NB4 (cell line): ENCODE measurements at places on chromosomes 7 and 10.

GRCh38 chr10:110742801-110743200, 98.7 kb downstream of the RBM20 start:
- DNase-seq = no peak

- peak; percentile 48 for DNase-seq
Observed at GRCh38 chr10:73229567-73229966, 17.5 kb downstream of the DNAJC9 start.

- peak; percentile 90 for DNase-seq
Observed at GRCh38 chr10:102644646-102645387, 538 bp downstream of the TRIM8 start.

DNA sequence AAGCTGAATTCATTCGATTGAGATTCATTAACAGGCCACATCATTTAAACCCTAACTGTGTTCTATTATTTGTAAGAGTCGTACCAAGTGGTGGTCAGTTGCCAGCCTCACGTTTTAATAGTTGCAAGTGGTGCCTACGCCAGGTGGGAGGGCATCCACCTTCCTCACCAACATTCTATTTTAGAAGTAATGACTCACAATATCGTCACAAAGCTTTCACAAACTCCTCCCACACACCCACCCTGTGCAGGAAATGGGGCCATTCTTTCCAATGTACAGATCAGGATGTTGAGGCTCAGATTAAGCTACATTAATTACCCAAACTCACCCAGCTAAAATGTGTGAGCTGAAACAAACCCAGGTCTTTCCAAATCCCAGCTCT, 77.3 kb upstream of the SAMD8 start:
- peak; percentile 32 for DNase-seq

GRCh38 chr7:123190109-123190831, 9.5 kb downstream of the SLC13A1 start:
- peak; percentile 10 for DNase-seq

DNA sequence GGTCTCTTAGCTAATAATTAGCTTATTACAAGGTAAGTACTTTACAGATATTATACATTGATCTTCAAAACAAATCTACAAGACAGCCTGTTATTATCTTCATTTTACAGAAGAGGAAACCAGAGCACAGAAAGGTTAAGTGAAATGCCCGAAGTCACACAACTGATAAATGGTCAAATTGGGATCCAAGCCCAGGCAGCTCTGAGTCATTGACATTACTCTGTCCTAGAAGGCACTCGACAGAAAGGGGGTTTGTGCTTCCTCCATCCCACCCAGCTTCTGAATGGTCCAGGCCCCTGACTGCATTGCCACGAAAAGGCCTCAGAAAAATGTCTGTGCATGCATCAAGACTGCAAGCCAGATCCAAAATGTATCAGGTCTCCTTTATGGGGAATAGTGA, 81.3 kb upstream of the ZNF438 start:
- no peak for DNase-seq

DNA sequence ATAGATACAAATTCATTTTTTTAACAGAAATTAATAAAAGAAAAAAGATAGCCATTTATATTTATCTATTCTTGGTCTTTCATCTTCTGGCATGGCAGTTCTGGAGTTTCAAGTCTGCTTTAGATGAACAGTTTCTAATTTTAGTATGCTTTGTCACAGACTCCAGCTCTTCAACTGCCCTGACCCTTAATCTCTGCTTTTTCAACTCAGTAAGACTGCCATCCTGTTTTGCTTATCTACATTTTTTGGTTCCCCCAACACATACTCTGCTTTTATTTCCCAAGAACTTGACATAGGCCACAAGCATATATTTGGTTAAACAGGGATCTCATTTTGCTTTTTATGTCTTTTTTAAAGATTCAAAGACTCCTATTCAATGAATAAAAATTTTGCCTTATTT, 309.3 kb upstream of the KCND2 start:
- no peak for DNase-seq

- no peak for DNase-seq
Observed at GRCh38 chr7:96747418-96747940, 37.8 kb upstream of the SEM1 start.

- DNase-seq = no peak
Observed at GRCh38 chr7:78191475-78192079, 393.0 kb downstream of the PHTF2 start.

DNA sequence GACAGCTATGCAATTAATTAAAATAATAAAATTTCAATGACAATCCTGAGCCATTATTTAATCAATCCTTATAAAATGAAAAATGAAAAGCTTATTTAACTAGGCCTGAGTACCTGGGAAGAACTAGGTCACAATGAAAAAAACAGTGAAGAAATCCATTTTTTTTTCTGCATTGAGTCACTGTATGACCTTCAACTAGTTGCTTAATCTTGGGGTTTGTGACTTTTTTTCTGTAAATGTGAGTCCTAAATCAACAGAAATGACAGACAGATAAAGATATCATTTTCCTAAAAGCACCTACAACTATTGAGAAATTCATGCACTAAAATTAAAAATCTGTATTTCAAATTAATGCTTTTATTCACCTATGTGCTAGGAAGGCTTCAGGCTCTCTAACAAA, 96.8 kb downstream of the TMEM26 start:
- no peak for DNase-seq

GRCh38 chr7:3579638-3580219, 278.7 kb downstream of the SDK1 start:
- no peak for DNase-seq

DNA sequence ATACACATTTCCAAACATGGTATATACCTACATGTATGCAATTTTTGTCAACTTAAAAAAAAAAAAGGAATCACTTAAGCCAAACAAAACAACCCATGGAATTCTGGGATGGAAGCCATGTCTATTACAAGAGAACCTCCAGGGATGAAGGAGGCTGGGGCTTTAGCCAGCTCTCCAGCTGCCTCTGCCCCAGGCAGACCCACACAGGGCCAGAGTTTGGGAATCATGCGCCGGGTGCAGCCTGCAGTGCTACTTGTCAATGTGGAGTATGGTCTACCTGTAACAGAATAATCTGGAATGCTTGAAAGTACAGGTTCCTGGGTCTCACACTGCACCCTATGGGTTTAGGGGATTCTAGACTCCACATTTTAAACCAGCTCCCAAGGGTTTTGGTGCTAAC, 10.8 kb downstream of the ATP6V0E2 start:
- no peak for DNase-seq

DNA sequence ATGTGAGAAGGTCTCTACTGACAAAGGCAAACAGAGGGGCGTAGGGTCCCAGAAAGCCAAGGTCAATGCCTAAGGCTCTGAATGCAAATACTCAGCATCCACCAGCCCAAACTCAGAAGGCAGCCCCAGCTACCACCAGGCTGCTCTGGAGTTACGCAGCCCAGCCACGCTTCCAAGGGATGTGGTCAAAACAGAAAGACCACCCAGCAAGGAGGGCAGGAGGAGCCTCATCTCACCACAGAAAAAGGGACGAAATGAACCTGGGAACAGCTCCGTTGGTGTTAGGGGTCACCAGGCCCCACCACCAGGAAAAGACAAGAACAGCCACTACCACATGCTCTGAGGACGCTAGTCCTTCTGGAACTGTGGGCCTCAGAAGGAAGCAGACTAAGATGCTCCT, 65.1 kb downstream of the CTBP2 start:
- no peak for DNase-seq

GRCh38 chr7:133470-133869, 58.9 kb upstream of the FAM20C start:
- peak; percentile 42 for DNase-seq

DNA sequence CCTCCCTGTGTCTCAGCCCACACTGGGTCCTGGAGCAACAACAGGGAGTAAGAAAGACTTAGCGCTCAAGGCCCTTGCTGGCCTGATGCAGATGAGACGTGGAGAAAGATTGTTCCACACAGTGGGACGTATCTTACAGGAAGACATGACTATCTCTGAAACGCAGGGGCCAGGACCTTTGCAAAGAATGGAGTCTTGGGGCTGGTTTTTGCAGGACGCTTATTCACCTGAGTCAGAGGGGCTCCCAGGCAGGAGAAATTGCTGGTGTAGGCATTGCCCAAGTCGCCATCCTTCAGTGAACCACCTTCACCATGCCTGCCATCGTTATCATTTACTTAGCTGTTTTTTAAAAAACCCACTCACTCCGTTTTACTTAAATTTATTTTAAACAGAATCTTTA, 11.8 kb upstream of the GDF10 start:
- no peak for DNase-seq

GRCh38 chr10:109343293-109343692, 580.0 kb downstream of the XPNPEP1 start:
- no peak for DNase-seq

DNA sequence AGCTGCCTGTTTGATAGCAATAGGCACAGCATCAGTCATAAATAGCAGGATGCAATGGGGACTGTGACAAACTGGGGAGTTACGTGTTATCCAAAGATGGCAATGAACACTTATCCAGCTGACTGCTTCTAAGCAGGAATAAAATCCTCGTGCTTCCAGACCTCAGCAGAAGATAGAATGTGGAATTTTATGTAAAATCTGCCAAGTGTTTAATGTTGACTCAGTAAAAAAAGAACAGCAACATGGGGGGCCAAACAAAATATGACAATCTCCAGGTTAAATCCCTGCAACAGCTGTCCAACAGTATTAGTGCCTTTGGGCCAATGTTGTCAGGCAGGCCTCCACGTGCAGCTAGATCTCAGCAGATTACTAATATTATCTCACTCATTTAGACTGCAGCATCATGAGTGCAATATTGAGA, 127.3 kb downstream of the SEMA3C start:
- no peak for DNase-seq

- no peak for DNase-seq
Observed at GRCh38 chr10:89398003-89398749, 5.8 kb downstream of the IFIT1 start.

DNA sequence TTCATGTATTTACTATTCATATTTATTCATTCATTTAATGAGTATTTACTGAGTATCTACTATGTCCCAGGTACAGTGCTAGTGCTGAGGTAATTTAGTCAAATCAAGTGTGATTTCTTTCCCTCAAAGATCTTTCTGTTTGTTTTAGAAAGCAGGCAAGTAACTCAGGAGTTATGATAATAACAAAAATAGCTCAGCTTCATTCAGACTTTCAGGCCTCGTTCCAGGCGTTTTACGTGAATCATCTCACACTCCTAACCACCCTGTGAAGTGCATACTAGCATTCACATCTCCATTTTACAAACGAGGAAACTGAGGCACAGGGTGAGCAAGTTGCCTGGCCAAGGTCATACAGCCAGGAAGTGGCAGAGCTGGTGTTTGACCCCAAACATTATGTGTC, 468.7 kb upstream of the C7orf33 start:
- DNase-seq = no peak

GRCh38 chr7:105454921-105455320, 66.2 kb upstream of the SRPK2 start:
- no peak for DNase-seq

GRCh38 chr10:53997953-53998352, 803.1 kb downstream of the PCDH15 start:
- peak; percentile 11 for DNase-seq

DNA sequence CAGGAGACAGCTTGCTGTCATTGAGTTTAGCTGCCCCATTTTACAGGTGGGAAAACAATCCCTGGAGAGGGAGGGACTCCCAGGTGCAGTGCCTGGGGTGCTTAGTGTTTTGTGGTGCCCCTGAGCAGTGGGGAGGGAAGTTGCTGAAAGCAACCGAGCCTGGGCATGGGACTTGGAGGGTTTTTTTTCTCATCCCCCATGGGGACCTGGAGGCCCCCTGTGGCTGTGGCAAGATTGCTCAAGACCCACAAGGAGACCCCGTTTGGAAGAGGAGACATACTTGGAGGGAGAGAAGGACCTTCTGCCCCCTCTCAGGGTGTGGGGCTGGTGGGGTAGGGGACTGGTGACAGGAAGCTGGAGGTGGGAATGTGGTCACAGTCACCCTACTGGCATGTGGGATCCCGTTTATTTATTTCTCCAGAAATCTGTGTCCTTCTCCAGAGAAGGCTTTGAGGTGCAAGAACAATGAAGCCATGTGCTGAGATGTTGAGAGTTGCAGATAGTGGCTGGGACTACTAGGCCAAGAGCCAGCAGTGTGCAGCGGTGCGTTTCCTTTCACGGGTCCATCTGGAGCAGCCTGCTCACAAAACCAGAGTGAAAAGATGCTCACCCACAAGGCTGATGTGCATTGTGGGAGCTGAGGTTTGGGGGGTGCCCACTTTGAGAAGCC, 21.5 kb downstream of the ZMIZ1 start:
- DNase-seq = peak; percentile 79

DNA sequence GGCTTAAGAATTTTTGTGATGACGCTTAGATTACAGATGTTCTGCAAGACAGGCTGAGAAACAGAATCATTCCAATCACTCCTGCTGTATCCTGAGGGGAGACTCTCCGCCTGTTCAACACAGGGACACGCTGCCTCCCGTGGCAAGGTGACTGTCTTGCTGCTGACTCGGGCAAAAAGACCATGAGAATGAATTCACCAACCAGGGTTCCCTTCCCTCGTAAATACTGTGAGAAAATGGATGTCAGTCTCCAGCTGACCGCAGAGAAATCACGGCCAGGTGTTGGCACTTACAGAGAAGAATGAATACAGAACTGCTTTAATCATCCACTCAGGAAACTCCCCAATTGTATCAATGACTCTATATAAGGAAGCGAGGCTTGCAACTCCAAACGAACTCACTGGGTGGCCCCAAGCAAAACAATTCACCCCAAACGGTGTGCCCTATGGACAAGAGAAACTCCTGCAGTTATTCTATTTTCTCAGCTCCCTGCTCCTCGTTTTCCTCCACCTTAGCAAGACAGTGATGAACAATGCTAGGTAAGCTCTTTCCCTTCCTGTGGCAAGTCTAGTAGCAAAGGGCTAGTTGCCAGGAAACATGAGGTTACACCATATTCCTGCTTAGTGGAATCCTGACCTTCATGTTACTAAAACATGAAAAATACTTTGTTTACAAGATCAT, 22.8 kb downstream of the GNA12 start:
- peak; percentile 31 for DNase-seq

DNA sequence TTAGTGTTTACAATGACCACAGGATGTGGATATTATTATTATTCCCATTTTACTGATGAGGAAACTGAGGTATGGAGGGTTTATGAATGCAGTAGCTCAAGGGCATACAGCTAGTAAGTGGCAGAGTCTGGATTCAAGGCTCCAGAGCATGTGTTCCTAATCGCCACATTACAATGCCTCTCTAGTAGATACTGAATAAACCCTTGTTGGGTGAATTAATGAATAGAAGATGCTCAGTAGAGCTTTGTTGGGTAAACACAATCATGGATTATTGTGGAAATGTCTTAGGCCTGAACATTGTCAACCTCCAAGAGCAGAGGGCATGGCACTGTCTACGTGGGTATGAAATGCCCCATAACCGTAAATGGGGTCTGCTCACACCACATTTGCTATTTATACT, 545.3 kb downstream of the LRMDA start:
- DNase-seq = no peak

DNA sequence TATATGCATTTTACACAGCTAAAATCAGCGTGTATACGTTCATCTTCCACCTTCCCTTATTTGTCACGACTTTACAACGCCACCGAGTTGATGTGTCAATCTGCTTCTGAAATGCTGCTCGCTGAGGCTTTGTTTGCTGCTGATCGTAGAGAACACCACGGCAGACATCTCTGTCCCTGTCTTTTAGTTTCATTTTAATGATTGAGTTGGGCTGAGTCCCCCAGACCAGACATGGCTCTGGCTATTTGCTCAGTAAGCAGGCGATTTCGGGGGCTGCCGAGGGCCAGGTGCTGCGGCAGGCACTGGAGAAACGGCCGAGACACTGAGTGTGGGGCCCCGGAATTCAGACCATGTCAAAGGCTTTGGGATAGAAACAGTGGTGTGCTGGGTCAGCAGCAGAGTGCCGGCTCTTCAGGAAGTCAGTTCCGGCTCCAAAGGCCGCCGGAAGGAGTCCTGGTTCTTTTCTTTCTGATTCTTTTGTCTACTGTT, 5.0 kb downstream of the LRRC27 start:
- no peak for DNase-seq
